Endothelial cell of umbilical vein (primary cell): ENCODE measurements at places on chromosomes 1 and 21.

DNA sequence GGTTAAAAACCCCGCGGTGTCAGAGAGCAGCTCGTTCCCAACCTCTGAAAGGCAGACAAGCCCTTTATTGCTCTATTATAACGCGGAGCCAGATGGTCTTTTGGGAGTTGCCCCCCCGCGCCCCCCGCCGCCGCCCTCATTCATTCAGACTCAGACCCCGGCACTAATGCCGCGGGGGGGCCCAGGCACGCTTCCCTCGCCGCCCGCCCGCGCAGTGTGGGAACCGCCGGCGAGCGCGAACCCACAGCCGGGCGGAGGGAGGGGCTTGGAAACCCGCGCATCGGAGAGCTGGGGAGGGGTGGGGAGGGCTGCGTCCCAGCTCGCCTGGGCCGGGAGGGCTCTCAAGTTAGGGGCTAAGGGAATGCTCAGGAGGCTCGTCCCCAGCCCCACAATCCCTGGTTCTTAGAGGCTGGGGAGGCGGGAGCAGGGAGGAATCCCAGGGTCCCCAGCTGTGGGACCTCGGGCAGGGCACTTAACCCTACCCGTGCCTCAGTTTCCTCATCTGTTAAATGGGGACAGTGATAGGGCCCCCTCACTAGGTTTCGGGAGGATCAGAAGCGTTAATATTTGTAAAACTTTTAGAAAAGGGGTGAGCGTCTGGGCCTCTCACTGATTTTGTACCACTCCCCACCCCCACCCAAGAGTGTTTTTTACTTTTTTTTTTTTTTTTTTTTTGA, 10.9 kb upstream of the HES5 start:
- no peaks in the 10 kb centered on the region for H3K36me3 ChIP-seq
- H3K27me3 ChIP-seq, result peaks cover 1% of the 10 kb centered on the region
- no peak for DNase-seq
- H3K27ac ChIP-seq, result no peak overlapping the region
- H3K4me1 ChIP-seq, result peaks cover 3% of the 10 kb centered on the region

DNA sequence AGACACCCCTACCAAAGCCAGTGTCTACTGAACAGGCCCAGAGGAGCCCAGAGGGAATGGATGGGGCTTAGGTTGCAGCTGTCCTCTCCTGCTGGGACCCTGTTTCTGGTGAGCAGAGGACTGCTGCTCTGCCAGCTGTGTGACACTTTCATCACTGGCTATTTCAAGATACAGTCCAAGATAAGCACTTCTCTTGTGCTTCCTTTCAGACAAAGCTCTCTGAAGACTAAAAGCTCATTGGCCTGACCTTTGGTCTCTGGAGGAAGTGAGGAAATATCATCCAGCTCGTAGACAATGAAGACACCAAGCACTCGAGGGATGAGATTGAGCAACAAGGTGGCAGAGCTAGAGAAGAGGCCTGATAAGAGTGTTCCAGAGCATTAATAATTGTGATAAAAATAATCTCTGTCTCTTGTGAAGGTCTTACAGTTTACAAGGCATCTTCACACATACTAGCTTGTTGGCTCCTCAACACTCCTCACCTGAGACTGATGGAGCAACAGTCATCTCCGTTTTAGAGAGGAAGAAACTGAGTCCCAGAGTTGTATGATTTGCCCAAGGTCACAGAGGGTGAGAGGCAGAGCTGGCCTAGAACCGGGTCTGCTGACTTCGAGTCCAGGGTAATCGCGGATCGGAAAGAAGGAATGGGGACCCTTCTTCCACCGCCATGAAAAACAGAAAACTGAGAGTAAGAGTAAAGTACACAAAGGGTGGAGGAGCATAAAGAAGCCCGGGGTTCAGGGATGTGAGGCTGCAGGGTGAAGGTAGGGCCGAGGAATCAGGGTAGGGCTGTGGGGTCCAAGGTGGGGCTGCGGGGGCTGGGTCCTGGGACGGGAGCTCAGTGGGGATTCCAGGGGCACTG, 666 bp downstream of the PAFAH2 start:
- H3K27ac ChIP-seq, result peak overlapping the region; percentile 57
- H3K4me1 ChIP-seq, result peaks cover 16% of the 10 kb centered on the region
- peak; percentile 36 for DNase-seq
- H3K4me3 ChIP-seq, result peak overlapping the region; percentile 83
- no peaks in the 10 kb centered on the region for H3K27me3 ChIP-seq

- H3K27me3 ChIP-seq, result no peaks in the 10 kb centered on the region
- H3K4me1 ChIP-seq, result no peaks in the 10 kb centered on the region
- no peak overlapping the region for H3K27ac ChIP-seq
- no peaks in the 10 kb centered on the region for H3K36me3 ChIP-seq
Measured at GRCh38 chr1:195195423-195196057, 1412.7 kb downstream of the KCNT2 start.

DNA sequence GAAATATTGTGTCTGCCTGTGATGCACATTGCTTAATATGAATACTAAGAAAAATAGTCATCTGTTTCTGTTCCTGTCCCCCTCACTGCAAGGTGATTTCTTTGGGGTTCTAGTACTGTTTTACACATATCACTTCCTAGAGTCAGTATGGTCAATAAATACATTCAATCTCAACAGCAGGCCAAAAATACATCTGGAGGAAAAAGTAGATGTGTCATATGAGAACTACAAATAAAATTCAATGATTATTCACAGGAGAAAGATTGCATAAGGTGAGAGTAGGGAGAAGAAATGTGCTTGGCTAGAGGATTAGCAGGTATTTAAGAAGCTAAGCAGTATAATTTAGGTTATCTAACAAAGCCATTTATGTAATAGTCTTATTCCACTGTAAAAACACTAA, 45.3 kb upstream of the SAMSN1 start:
- DNase-seq, result no peak
- H3K27ac ChIP-seq, result no peak overlapping the region
- no peaks in the 10 kb centered on the region for H3K4me1 ChIP-seq
- no peak overlapping the region for H3K4me3 ChIP-seq

- no peak overlapping the region for H3K4me3 ChIP-seq
- no peaks in the 10 kb centered on the region for H3K36me3 ChIP-seq
- DNase-seq, result no peak
Measured at GRCh38 chr1:93960641-93961147, 51.5 kb upstream of the GCLM start.

DNA sequence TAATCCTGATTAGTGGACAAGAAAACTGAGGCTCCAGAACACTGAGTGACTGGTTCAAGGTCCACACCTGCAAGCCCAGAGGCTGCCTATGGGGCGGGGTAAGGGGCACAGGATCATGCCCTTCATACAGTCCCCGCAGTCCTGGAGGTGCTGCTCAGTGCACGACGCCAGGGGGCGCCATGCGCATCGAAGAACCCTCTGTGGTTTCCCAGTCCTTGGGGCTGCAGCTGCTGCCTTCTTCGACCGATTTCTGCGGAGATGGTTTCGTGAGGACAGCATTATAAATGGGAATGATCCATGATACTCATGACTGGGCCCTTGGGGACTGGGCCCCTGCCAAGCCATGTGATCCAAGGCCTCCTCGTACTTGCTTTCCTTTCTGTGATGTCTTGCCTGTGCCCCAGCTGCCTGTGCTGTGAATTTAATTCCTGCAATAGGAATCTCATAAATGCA, 37.1 kb upstream of the ARHGEF10L start:
- H3K27me3 ChIP-seq, result no peaks in the 10 kb centered on the region
- DNase-seq, result peak; percentile 50
- H3K27ac ChIP-seq, result no peak overlapping the region
- H3K4me1 ChIP-seq, result no peaks in the 10 kb centered on the region
- H3K36me3 ChIP-seq, result no peaks in the 10 kb centered on the region
- H3K4me3 ChIP-seq, result no peak overlapping the region

DNA sequence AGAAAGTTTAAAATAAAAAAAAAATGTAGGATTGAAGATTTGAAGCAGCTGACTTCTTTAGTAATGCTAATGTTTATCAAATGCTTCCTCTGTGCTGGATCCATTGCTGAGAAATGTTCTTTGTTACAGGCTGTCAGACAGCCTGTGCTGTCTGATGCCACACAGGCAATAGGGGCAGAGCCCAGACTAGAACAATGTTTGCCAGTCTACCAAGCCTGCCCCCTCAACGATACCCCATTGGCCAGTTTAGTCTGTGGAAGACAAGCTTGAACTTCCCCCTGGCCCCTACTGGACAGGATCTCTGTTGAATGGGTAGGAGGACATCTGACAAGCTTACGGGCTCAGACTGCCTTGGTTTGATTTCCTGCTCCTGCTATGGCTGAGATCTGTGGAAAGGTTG, 79.4 kb downstream of the PAPPA2 start:
- H3K4me1 ChIP-seq, result no peaks in the 10 kb centered on the region
- no peaks in the 10 kb centered on the region for H3K36me3 ChIP-seq
- no peaks in the 10 kb centered on the region for H3K27me3 ChIP-seq
- no peak overlapping the region for H3K4me3 ChIP-seq

DNA sequence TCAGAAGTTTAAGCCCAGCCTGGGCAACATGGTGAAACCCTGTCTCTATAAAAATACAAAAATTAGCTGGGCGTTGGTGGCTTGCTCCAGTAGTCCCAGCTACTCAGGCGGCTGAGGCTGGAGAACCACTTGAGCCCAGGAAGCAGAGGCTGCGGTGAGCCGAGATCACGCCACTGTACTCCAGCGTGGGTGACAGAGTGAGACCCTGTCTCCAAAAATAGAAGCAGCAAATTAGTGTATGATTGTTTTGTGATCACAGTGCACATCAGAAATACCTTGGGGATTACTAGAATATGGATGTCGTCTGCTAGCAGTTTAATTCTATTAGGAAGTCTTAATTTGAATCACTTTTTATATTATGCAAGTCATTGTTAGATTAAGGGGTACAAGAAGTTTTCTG, 59.0 kb downstream of the ZBTB17 start:
- no peak overlapping the region for H3K4me3 ChIP-seq
- no peaks in the 10 kb centered on the region for H3K36me3 ChIP-seq
- no peak for DNase-seq
- no peaks in the 10 kb centered on the region for H3K4me1 ChIP-seq

- no peaks in the 10 kb centered on the region for H3K4me1 ChIP-seq
- H3K36me3 ChIP-seq, result no peaks in the 10 kb centered on the region
- H3K27ac ChIP-seq, result no peak overlapping the region
Measured at GRCh38 chr1:76302711-76303339, 228.3 kb downstream of the ST6GALNAC3 start.

GRCh38 chr1:53345996-53346813, 18.3 kb upstream of the LRP8 start:
- H3K27me3 ChIP-seq, result peaks cover 6% of the 10 kb centered on the region
- no peak overlapping the region for H3K27ac ChIP-seq
- no peak for DNase-seq
- H3K4me3 ChIP-seq, result no peak overlapping the region
- H3K36me3 ChIP-seq, result no peaks in the 10 kb centered on the region

GRCh38 chr1:6353955-6354658, 39.5 kb downstream of the ACOT7 start:
- H3K4me3 ChIP-seq, result no peak overlapping the region
- no peak for DNase-seq
- no peaks in the 10 kb centered on the region for H3K27me3 ChIP-seq
- peaks cover 8% of the 10 kb centered on the region for H3K4me1 ChIP-seq

DNA sequence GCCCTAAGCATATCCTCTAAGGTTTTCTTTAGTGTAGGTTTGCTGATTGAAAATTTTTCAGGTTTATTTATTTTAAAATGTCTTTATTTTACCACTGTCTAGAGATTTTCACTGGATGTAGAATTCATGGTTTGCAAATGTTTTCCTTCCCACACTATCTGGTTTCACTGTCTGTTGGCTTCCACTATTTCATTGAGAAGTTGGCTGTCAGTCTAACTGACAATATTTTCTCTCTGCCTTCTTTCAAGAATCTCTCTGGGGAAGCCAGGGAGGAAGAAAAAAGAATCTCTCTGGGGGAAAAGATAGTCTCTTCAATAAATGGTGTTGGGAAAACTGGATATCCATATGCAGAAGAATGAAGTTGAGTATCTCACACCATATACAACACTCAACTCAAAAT, 226.0 kb downstream of the COP1 start:
- no peak overlapping the region for H3K4me3 ChIP-seq
- H3K4me1 ChIP-seq, result peaks cover 28% of the 10 kb centered on the region
- DNase-seq, result no peak
- H3K36me3 ChIP-seq, result no peaks in the 10 kb centered on the region
- no peak overlapping the region for H3K27ac ChIP-seq

DNA sequence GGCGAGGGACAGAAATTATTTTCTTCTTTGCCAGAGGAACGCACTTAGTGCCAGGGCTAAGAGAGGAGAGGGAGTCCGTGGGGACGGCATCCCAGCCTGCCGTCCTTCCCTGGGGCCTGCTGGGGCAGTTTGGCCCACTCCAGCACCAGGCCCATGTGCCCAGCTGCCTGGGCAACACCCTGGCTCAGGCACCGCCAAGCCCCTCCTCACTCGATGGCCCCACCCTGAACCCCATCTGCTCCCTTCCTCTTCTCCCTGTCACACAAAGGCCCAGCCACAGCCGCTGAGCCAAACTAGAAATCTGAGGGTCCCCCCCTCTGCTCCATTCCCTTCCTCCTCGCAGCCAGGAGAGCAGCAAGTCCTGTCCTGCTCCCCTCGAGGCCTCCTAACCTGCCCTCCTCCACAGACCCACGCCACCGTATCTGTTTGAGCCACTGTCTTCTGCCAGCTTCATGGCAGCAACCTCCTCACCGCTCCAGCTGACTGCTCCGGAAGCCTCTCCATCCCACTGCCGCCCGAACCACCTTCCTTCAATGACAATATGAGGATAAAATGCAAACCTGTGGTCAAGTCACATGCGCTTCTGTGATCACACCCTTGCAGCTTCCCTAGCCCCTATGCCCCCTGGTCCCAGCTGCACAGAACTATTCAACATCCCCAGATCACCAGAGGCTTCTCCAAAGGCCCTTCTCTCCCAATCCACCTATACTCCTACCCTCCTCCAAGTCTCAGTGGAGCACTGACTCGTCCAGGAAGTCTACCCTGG, 8.4 kb upstream of the TNNI1 start:
- H3K27me3 ChIP-seq, result peaks cover 1% of the 10 kb centered on the region
- H3K36me3 ChIP-seq, result no peaks in the 10 kb centered on the region
- no peak overlapping the region for H3K27ac ChIP-seq

DNA sequence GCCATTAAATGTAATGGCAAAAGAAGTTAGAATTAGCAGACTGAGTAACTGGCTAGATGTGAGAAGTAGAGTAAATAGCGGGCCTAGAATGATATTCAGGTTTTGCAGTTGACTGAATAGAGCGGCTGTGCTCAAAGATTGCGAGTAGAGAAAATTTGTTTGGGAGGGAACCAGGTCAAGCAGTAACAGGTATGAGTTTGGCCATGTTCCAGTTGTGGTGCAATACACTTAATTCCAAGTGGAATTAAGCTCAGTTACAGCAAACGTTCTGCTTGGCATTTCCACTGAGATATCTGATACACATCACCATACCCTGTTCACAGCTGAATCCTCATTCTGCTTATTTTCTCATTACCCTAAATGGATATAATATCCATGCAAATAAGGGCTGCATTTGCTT, 1382.9 kb downstream of the MRPL39 start:
- no peak overlapping the region for H3K27ac ChIP-seq
- no peaks in the 10 kb centered on the region for H3K4me1 ChIP-seq
- H3K36me3 ChIP-seq, result no peaks in the 10 kb centered on the region
- DNase-seq, result no peak
- H3K27me3 ChIP-seq, result no peaks in the 10 kb centered on the region
- H3K4me3 ChIP-seq, result no peak overlapping the region

- no peak for DNase-seq
- H3K36me3 ChIP-seq, result peaks cover 7% of the 10 kb centered on the region
- peaks cover 18% of the 10 kb centered on the region for H3K4me1 ChIP-seq
- no peak overlapping the region for H3K27ac ChIP-seq
- H3K4me3 ChIP-seq, result no peak overlapping the region
Measured at GRCh38 chr1:20657024-20657423, 4.1 kb downstream of the DDOST start.

GRCh38 chr1:56931686-56932085, 34.1 kb downstream of the C8B start:
- no peaks in the 10 kb centered on the region for H3K27me3 ChIP-seq
- H3K4me3 ChIP-seq, result no peak overlapping the region

GRCh38 chr1:8075511-8076051, 49.5 kb upstream of the ERRFI1 start:
- H3K27ac ChIP-seq, result no peak overlapping the region
- no peaks in the 10 kb centered on the region for H3K36me3 ChIP-seq
- no peaks in the 10 kb centered on the region for H3K27me3 ChIP-seq
- peaks cover 22% of the 10 kb centered on the region for H3K4me1 ChIP-seq
- no peak overlapping the region for H3K4me3 ChIP-seq
